ENCODE measurements at places on chromosomes 1 and 21.

- DNase-seq: no peak
Observed at GRCh38 chr1:87394982-87395381, 66.3 kb downstream of the LMO4 start.

GRCh38 chr1:227732586-227733308 lies 2.4 kb downstream of the JMJD4 start:
- no peak for DNase-seq

DNA sequence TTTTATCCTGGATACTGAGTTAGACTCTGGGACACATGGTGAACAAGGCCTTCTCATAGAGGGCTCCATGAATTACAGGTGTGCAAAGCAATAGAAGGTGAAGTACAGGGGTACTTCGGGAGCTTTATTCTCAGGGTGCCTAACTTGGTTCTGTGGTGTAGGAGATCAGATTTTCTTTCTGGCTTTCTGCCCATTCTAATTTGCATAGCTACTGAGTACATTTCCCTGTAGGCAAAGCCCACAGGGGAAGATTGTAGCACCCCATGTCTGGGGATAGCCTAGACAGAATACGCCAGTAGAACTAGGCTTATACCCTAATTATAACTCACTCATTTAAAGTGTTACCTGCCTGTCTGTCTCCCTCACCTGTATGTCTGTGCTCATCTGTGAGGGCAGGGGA lies 49.7 kb downstream of the PGM1 start:
- no peak for DNase-seq

DNA sequence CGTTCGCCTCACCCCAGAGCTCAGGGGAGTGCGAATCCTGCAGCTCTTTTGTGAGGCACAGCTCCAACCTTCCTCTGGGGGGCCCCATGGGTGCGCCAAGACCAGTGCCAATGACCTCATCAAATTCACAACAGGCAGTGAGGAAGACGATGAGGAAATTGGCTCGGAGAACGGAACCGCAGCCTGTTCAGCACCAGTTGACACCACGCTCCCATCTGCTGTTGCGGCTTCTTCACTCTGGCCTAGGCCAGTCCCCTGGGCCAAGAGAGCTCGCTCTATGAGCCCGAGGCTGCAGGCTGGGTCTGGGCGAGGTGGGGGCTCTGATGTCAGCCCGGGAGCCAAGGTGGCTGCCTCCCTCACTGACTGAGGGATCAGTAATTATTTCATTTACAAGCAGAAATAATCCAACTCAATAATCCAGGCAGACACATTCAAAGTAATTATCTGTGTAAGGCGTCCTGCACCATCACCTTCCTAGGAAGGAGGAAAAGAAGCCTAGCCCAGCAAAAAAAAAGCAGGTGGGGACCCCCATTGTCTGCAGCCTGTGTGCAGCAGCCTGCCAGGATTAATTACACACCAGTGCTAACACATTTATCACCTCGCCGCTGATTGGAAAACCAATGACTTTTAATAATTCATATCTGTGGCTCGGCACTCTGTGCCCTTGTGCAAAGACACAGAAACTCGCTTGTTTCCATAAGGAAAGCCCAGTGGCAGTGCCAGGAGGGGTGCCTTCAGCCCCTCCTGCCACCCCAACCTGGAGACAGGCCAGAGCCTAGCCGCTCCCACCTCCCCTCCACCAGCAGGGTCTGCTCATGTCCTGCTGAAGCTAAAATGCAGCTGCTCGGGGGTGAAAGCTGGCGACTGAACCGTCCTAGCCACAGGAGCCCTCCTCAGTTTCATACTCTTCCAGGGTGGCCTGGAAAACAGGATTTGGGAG lies 1.9 kb downstream of the PLEKHA6 start:
- DNase-seq: no peak

- peak; percentile 27 for DNase-seq
Observed at GRCh38 chr1:84152649-84153056, 8.6 kb downstream of the PRKACB start.

GRCh38 chr1:6348511-6349191 lies 44.9 kb downstream of the ACOT7 start:
- DNase-seq: no peak

DNA sequence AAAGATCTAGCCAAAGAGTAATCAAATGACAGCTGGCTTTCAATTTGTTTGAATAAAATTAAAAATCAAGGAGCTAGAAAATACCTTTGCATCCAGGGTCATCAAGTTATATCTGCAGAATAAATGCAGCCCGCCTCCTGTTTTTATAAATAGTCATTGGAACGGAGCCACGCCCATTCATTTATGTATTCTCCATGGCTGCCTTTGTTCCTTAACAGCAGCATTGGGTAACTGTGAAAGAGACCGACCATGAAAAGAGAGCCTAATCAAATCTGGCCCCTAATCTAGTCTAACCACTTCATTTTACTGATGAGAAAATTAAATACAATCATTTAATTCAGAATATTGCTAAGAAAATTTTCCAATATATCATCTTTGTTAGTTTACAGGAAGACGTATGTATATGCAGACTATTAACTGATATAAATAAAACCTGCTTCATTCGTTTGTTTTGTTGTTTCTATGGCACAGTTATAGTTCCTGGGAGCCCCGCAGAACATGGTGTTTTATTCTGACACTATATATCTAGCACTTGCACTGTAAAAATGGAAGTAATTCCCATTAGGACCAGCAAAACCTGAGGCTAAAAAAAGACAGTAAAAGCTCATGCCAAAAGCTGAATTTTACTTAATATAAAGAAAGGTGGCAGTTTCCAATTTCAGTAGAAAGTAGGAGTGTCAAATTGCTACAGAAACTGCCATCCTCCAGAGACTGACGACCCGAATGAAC lies 111.8 kb upstream of the PALMD start:
- no peak for DNase-seq
